Cardiac fibroblast (primary cell): ENCODE measurements at places on chromosomes 3 and 15.

DNA sequence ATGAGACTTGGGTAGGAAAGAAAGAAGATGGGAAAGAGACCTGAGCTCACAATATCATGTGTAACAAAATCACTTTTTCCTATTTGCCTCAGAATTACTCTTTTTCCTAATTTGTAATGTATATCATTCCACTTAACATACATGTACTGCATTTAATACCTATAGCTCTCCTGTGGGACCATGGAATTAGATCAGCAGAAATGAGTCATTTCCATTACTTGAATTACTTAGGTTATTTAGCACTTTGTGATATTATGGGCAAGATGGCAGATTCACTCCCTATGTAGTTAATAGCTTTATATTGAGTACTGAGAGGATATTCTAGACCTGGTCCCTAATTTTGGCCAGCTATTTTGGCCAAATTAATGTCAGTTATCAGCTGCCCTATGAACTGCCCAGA, 70.5 kb downstream of the ZNF609 start:
- no peak for DNase-seq

DNA sequence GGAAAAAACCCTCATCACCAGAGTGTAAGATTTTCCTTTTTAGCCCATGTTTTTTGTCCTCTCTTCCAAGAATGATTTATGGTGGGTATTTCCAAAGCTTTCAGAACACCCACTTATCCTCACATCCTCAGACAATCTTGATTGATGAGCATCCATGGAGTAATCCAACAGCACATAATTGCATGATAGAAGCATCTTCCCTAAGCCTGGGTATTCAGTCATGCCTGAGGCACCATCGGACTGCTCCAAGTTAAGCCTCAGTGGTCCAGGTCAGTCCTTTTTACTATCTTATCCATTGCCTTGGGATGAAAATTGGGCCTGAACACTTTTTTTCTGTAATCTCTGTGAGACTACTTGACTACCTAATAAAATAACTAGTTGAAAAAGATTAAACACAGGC, 676.0 kb upstream of the SEMA6D start:
- DNase-seq, result no peak

GRCh38 chr3:183259621-183260020, 6.6 kb downstream of the B3GNT5 start:
- DNase-seq, result no peak

DNA sequence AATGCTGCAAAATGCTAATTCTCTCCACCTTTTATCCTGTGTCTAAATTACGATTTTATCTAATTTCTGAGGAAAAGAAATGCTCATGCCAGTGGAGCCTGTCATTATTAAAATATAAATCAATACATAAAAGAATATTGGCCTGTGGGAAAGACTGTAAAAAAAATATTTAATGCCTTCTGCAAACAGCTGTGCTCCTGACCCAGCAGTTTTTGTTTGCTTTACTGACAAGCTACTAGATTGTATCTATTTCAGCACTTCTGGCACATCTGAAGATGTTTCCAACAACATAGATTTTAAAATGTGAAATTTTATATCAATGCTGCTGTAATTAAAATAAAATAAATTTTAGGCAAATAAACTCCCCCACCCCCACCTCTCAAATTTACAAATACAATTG, 493.6 kb upstream of the AGTR1 start:
- no peak for DNase-seq

- no peak for DNase-seq
Observed at GRCh38 chr15:67564021-67564967, 21.8 kb downstream of the MAP2K5 start.

DNA sequence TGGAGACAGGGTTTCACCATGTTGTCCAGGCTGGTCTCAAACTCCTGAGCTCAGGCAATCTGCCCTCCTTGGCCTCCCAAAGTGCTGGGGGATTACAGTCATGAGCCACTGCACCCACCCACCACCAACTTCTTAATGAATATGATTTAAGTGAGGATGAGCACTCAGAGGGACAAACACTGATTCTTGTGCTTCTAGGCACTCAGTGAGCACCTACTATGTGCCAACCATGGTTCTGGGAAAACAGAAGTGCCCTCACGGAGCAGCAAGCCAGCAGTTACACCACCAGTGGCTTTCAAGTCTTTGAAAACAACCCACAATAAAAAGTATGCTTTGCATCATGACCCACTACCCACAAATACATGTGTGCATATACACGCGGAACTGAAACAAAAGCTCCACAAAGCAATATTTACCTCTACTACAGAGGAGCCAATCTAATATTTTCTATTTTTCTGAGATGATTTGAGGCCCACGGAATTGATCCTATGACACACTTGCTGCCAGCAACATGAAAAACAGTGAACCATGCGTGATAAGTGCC, 91.9 kb downstream of the MEGF11 start:
- no peak for DNase-seq

- DNase-seq, result no peak
Observed at GRCh38 chr15:78179286-78179840, 30.2 kb downstream of the IDH3A start.

DNA sequence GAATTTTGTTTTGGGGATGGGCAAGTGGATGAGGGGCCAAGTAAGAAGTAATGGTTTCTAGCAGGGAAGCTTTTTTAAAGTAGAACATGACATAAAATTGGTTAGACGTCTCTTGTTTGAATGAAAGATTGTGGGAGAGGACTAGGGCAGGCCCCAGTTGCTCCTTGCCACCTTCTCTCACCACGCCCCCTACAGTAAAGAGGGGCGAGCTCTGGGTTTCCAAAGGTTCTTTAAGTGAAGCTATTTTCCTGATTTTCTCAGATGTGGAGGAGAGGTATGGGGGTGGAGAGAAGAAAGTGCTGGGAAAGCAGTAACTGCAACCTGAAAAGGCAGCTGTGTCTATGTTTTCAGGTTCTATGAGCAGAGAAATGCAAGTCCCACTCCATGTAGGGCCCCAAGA, 32.6 kb upstream of the SKIL start:
- DNase-seq, result no peak

- DNase-seq, result peak; percentile 9
Observed at GRCh38 chr3:75260-75659, 121.3 kb upstream of the CHL1 start.

DNA sequence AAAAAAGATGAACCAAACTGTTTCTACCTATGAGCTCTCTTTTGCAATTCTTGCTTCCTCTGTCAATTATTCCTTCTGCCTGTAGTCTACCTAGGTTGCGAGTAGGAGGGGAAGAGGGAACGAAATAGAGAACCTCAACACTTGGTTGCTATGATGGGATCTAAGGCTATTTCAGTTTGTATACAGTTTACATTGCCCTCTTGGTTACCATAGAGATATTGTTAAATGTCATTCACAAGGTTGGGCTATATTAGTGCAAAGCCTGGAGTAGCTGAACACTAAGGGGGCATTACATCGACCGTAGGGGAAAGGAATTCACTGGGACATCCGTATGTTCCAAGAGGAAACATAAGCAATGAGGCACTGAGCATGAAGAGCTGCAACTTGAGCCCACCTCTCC, 276.9 kb downstream of the GBE1 start:
- no peak for DNase-seq

- DNase-seq, result no peak
Observed at GRCh38 chr3:98770261-98771039, 7.3 kb downstream of the ST3GAL6 start.

DNA sequence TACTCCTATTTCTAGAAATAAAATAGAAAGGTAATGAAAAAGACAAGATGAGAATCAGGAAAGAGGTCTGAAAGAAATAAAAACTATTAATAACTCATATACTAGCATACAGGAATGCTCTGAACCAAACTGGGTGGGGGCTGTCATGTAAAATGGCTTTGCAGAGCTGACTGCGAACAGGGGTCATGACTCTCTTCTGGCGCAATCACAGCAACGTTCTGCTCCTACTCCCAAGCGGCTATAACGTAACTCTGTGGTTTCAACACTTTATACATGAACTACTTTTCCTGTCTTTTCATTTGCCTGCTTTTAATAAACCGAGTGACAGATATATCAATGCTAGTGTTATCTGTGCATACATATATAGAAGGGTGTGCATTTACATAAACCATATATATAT, 116.7 kb downstream of the DLG1 start:
- DNase-seq, result peak; percentile 91

DNA sequence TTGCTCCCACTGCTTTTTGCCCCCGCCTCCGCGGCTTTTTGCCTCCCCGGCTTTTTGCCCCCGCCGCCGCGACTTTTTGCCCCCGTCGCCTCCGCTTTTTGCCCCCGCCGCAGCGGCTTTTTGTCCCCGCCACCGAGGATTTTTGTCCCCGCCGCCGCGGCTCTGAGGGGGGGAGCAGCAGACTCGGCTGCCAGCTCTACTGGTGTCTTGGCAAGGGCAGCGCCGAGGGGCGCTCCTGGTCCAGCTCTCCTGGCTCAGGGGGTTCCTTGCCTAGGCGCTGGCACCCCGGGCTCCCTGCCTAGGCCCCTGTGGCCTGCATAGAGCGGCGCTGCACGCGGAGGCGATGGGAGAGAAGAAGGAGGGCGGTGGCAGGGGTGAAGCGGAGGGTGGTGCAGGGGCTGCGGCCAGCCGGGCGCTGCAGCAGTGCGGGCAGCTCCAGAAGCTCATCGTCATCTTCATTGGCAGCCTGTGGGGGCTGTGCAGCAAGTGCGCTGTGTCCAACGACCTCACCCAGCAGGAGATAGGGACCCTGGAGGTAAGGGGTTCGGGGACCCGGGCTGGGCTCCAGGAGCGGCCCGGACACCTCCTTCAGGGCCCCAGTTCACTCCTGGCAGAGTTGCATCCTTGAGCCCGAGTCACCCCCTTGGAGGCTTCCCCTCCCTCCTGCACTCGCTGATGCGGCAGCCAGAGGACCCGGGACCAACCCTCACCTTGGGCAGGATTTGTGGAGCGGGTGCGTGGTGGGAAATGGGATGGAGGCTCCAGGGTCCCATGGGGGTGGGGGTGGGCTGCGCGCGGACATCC, 642.4 kb downstream of the GOLGA6L6 start:
- DNase-seq, result no peak

DNA sequence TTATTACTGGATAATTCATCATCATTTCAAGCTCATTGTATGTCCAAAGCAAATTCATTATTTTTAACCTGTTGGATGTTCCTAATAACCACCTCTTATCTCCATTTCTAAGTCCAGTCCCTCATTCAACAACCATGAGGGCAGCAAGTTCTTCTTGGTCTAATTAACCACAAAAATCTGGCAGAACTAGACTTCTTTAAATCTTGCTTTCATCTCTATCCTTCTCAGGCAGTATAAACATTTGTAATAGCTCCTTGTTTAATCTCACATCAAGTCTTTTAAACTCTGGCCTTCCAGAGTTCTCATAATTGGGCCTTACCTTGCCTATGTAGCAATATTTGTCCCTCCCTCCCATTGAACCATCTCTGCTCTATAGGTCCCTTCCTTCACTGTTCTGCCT, 17.0 kb upstream of the GHSR start:
- DNase-seq, result no peak

- DNase-seq, result no peak
Observed at GRCh38 chr3:47581422-47581821, 2.8 kb upstream of the CSPG5 start.

GRCh38 chr3:36945333-36945980, 603 bp upstream of the TRANK1 start:
- no peak for DNase-seq

DNA sequence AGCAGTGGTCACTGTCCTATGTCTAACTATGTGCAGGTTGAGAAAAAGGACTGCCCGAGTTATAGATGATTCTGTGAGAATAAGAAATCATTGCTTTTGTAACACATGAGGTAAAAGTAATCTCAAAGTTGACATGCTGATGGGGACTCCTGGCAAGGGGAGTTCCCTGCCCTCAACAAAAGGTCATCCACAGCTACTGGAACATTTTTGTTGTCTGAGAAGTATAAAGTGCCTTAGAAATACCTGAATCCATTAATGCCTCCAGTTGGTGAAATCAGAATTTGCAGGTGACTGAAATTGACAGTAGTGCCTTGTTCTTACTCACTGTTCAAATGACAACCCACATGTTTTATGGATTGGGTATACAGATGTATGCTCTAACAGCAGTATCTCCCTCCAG, 43.7 kb upstream of the RBM5 start:
- DNase-seq, result no peak

- no peak for DNase-seq
Observed at GRCh38 chr3:12545473-12545791, at the start of gene MKRN2OS. Gene MKRN2OS (minus strand): TSS chr3:12545499. CDS start chr3:12545464, 35 bp downstream.

GRCh38 chr15:101457696-101458095, 31.8 kb downstream of the PCSK6 start:
- no peak for DNase-seq

GRCh38 chr3:189214651-189215050, 42.9 kb downstream of the TPRG1 start:
- DNase-seq, result no peak

DNA sequence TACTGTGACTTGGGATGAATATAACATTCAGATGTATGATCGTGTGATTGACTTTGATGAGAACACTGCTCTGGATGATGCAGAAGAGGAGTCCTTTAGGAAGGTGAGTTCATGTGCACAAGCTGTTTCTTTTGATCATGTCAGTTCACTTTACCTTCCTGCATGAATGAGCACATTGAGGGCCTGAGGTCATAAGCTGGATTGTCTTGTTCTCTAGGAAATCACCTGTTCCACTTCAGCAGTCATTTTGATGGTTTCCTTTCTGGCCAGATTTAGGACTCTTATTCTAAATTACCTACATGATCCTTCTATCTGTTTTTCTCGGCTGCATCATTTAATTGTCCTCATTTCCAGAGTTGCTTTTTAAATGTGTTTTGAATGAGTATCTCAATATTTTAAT, 4.1 kb downstream of the RCN2 start:
- DNase-seq, result no peak

GRCh38 chr3:10419637-10420232, 85.7 kb downstream of the ATP2B2 start:
- DNase-seq, result no peak

DNA sequence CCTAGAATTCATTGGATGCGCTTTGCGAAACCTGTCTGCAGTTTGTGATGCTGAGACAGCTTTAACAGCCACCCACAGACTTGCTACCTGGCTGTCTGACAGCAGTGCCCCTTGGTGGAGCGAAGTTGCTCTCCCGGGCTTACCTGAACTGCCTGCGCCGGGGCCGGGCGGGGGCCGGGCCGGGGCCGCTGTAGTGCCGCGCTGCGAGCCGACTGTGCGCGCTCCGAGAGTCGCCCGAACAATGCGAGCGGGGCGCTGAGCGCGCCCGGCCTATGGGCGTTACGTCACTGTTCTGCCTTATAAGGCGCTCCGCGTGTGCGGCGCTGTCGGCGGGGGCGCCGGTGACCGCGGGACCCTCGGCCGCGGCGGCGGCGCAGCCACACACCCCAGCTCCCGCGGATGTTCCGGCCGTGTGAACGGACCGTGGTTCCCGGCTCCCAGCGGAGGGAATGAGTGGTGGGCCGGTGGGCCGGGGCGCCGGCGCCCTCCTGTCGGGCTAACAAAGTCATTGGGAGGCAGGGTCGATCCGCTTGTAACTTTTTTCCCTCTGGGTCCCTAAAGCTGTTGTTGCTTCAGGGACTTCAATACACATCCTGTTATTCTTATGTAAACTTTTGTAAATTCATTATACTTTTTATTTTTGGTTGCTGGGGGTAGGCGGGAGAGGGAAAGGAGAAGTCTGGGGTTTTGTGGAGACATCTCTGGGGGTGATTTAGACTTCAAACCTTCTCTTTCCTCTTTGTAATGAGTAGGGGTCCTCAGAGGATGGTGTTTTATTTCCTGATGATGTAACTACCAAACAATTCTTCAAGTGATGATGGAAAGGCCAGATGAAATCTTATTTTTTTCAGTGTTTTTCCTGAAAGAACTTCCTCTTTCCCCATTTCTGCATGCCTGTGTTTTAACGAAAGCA, 58.5 kb downstream of the CMSS1 start:
- DNase-seq, result peak; percentile 84
